ENCODE measurements at places on chromosomes 6 and 20.

- DNase-seq: no peak
Measured at GRCh38 chr6:136767570-136768309, 24.5 kb downstream of the MAP3K5 start.

GRCh38 chr6:166001359-166001758 is 166.3 kb downstream of the TBXT start:
- DNase-seq: no peak

- no peak for DNase-seq
Measured at GRCh38 chr20:7712661-7713060, 227.6 kb downstream of the HAO1 start.

DNA sequence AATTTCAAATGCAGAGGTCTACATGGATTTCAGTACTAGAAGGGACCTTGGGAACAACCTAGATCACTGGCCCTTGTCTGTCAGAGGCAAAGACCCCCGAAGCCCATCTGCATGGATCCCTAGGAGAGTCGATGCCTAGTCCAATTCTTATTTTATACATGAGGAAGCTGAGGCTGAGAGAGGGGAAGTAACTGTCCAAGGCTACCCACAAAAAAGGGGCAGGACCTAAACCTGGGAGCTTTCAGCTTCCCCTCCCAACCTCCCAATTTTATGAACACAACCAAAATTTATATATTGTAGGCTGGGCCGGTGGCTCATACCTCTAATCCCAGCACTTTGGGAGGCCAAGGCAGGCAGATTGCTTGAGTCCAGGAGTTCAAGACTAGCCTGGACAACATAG is 73.2 kb downstream of the TRERF1 start:
- no peak for DNase-seq

DNA sequence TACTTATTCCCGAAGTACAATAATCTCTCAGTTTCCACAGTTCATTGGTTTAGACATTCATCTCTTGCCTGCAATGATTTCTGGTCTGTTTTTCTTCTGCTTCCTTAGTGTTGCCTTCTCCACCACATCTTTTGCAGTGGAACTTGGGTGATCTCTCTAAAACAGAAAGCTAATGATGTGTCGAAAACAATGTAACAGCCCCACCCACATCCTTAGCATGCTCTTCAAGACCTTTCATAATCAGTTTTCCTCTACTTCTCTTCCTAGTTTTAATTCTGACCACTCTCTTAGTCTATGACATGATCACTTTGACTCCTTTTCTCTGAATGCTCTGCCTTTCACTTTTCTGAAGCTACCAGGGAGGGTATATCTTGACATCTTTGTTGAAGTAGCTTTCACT is 1007.9 kb upstream of the CITED2 start:
- no peak for DNase-seq

DNA sequence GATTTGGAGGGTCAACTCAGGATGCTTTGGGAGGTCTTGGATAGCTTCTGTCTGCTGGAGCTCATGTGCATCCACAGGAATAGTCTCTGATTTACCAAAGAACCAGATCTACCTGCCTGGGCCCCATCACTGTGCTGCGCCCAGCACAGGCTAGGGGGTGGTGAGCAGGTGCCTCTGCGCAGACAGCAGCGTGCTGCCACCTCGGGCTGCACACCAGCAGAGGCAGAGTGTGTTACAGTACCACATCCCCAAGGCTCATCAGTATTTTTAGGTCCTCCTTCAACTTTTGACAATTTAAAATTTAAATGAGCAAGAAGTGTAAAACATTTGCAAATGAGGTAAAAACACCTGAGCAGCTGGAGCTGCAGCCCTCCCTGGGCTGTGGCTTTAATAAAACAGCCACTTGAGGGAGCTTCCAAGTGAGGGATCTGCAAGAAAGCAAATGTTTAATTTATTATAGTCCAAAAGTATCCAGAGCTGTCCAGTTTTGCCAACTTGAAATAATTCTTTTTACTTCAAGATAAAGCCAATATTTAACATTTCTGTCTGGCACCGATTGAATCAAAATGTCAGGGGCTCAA is 324.9 kb downstream of the ZFAND3 start:
- DNase-seq: no peak

GRCh38 chr6:36099869-36100483 is 30.3 kb upstream of the MAPK13 start:
- peak; percentile 85 for DNase-seq
